HuH-7 (cell line): ENCODE measurements at places on chromosomes 13 and 19.

- DNase-seq = no peak
Observed at GRCh38 chr13:50236898-50237318, 221.7 kb downstream of the KCNRG start.

- DNase-seq = no peak
Observed at GRCh38 chr13:22740264-22740663, 440.5 kb upstream of the SGCG start.

- no peak for DNase-seq
Observed at GRCh38 chr13:62781866-62782265, 1366.2 kb upstream of the PCDH20 start.

- DNase-seq = no peak
Observed at GRCh38 chr13:68007576-68007975, 777.4 kb upstream of the PCDH9 start.

- no peak for DNase-seq
Observed at GRCh38 chr19:41318696-41319499, 8.9 kb downstream of the CCDC97 start.

- no peak for DNase-seq
Observed at GRCh38 chr13:98549006-98549727, 27.7 kb downstream of the STK24 start.

DNA sequence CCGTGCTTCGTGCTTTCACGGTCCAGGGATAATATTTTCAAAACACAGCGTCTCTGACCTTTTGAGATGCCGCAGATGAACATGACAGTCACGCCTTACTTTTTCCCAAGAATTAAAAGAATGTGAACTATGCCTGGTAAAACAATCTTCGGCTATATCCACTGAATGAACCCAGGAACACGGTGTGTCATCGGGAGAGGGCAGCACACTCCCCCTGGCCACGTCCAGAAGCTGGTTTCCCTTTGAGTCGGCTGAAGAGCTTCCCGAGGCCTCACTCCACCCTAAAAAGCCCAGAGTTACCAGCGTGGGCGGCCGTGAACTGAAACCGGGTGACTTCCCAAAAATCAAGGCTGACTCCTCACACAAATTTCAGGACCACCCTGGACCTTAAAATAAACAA lies 22.9 kb upstream of the SHISA2 start:
- no peak for DNase-seq

DNA sequence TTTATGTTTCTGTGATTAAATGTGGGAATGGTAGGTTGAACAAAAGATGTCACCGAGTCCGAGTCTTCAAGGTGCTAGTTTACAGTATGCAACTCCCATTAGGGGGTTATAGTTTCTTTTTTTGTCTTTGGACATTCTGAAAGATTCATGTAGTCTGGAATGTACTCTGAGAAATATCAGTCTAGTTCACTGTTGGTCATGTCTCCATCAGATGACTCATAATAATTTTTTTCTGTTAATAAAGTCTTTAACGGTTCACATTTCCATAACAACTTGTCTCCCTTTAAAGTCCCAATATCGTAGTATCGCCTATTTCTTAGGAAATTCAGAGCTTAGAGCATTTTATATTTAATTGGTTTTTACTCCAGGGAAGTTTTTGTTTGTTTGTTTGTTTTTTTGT lies 13.5 kb upstream of the ESD start:
- DNase-seq = no peak

DNA sequence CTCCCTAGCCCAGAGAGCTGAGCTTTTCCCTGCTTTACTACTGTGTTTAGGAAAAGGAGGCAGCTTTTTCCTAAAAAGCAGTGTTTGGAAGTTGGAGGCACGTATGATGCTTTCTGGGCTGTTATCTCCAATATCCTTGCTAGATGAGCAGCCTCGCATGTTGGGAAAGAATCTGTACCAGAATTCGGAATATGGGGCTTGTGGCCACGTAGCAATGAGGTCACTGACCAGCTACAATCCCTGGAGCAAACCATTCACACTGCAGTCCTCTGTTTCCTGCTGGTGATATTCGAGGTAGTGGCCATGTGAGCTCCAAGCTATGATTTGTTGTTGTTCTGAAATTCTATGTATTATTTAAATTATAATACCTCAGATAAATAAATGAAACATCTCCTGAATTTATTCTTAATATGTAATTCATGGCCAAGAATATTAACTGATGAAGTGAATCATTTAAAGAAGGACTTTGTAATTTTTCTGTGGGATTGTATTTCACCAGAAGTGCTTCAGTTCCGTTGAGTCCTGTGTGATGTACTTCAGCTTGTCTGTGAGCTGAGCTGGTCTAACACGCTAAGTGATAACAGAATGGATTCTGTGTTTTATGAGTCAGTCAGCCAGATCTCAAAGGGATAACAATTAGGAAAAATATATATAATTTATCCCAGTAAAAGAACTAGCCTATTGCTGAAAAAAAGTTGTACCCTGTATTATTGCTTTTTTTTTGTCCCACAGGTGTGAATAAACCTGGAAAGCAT lies 319.5 kb downstream of the SHISA2 start:
- no peak for DNase-seq

GRCh38 chr13:110116072-110116487 lies 190.9 kb downstream of the COL4A1 start:
- DNase-seq = peak; percentile 68

- no peak for DNase-seq
Observed at GRCh38 chr19:16233836-16234551, 36.3 kb downstream of the AP1M1 start.

GRCh38 chr19:33670398-33670797 lies 48.6 kb downstream of the CHST8 start:
- no peak for DNase-seq

GRCh38 chr13:76764429-76764828 lies 121.8 kb downstream of the KCTD12 start:
- no peak for DNase-seq

GRCh38 chr13:26372747-26373146 lies 118.8 kb downstream of the CDK8 start:
- no peak for DNase-seq

DNA sequence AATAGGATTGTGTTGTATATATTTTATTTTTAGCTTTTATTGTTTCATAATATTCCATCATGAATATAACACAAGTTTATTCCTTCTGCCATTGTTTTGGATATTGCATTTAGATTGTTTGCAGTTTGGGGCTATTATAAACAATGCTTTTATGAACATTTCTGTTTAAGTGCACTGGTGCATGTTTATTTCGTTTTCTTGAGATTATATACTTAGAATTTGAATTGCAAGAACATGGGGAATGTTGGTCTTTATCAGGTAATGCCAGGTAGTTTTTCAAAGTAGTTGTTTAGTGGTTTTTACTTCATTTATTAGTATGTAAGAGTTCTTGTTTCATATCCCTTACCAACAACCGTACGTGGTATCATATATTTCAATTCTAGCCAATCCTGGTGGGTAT lies 4.3 kb downstream of the LSM14A start:
- no peak for DNase-seq

GRCh38 chr13:73898276-73898675 lies 235.9 kb downstream of the KLF12 start:
- no peak for DNase-seq

- DNase-seq = no peak
Observed at GRCh38 chr13:48273346-48273745, 30.2 kb upstream of the RB1 start.

DNA sequence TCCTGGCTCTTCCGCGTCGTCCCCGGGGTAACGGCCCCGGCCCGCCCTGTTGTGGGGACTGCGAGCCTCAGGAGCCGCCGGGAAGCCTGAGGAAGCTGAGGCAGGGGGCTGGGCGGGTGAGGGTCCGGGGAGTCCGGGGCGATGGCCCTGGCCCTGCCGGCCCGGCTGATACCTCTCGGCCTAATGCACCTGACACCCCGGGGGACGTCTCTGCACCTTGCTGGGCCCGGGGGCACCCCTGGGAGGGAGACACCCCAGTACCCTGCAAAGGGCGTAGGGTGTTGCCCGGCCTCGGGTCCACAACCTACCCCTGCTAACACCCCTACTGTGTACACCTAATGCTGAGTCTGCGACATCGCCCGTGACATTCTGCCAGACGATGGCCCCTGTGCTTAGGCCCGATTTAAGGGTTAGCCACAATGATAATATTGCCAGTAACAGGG lies 410 bp downstream of the PIN1 start:
- no peak for DNase-seq

GRCh38 chr13:30002577-30002976 lies 152.2 kb upstream of the UBL3 start:
- DNase-seq = no peak

DNA sequence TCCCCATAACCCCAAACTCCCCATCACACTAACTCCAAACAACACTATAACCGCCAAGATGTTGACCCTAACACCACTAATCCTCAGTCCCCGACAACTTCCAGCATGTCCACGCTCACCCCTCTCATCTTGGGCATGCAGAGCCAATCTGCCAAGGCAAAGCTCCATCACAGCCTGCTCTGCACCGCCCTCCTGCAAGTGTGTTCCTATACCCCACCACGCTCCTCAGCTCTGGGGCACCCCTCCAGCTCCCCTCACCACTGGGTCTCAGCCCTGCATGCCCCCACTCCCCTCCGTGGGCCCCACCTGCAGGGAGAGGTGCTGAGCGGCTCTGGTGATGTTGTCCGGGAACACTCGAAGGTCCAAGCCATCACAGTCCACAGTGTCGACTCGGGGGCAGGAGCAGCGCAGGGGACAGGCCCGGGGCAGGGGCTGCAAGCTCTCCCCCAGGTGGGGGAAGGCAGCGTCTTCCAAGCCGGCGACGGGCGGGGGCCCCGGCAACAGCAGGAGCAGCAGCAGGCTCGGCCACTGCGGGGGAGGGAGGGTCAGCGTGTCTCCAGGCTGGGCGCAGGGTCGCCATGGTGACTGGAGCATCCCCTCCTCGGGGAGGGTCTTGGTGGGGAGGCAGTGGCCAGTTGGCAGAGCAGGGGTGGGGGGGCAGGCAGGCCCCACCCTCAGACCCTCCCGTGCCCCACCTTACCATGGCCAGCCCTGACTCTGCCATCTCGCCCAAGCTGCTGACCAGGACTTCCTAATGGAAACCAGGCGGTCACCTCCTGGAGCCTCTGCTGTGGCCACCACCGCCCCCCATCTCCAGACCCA lies 527 bp downstream of the PODNL1 start:
- DNase-seq = no peak

- DNase-seq = no peak
Observed at GRCh38 chr13:91362908-91363307, 15.4 kb downstream of the MIR17HG start.

- DNase-seq = no peak
Observed at GRCh38 chr13:75738841-75739240, 102.7 kb downstream of the LMO7 start.

GRCh38 chr13:85651440-85651839 lies 147.8 kb downstream of the SLITRK6 start:
- DNase-seq = no peak

- DNase-seq = no peak
Observed at GRCh38 chr19:39297931-39298634, 1.9 kb downstream of the IFNL1 start.

DNA sequence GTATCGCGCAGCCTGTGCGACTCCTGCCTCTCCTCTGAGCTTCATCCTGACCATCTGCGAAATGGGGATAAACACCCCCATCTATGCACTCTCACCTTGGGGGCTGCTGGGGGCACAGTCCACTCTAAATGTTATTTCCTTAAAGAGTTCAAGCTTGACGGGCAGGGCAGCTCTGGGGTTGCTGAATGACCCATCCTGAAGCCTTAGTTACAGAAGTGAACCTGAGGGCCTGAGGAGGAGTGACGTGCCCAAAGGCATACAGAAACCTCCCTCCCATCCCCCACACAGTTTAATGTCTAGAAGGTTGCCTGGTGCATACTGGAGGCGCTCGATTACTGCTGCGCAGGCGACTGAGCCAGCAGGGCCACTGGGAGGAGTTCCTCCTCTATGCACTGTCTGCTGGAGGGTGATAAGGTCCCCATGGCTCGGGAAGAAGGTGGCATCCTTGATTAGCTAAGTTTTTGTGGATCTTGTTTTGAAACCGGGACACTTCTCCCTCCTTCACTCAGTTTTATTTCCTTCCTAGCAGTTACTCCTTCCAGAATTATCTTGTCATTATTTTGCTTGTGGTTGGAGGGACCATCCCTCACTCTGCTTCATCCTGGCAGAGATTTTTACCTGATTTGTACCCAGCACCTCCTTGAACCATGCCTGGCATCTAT lies 572 bp upstream of the FKBP8 start:
- peak; percentile 65 for DNase-seq

DNA sequence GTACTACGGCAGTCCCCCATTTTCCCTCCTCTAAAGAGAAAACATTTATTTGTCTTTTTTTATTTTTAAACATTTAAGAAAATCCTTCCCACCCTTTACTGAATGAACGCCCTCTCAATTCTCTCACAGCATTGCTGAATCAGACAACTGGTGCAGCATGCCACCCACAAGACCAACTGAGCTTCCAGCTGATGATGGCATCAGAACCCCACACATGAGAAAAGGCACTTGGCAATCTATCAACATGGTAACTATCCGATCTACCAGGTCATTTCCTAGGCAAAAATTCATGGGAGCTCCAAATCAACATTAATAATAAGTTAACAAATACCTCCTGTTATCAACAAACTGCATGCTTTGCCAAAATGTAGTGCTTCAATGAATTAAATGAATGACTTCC lies 43.1 kb downstream of the LHFPL6 start:
- no peak for DNase-seq

DNA sequence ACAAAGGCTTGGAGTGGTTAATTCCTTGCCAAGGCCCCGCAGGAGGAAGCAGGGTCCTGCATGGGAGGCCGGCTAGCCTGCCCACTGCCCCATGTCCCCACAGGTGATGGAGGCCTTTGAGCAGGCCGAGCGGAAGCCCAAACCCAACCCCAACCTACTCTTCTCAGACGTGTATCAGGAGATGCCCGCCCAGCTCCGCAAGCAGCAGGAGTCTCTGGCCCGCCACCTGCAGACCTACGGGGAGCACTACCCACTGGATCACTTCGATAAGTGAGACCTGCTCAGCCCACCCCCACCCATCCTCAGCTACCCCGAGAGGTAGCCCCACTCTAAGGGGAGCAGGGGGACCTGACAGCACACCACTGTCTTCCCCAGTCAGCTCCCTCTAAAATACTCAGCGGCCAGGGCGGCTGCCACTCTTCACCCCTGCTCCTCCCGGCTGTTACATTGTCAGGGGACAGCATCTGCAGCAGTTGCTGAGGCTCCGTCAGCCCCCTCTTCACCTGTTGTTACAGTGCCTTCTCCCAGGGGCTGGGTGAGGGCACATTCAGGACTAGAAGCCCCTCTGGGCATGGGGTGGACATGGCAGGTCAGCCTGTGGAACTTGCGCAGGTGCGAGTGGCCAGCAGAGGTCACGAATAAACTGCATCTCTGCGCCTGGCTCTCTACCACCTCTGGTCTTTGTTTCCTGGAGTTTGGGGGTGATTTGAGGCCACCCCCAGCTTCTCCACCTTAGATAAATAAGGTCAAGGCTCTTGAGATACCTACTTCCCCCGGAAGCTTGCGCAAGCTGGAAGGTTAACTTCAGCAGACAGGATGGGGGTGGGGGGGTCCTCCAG lies 2.6 kb downstream of the B3GNT8 start:
- no peak for DNase-seq

DNA sequence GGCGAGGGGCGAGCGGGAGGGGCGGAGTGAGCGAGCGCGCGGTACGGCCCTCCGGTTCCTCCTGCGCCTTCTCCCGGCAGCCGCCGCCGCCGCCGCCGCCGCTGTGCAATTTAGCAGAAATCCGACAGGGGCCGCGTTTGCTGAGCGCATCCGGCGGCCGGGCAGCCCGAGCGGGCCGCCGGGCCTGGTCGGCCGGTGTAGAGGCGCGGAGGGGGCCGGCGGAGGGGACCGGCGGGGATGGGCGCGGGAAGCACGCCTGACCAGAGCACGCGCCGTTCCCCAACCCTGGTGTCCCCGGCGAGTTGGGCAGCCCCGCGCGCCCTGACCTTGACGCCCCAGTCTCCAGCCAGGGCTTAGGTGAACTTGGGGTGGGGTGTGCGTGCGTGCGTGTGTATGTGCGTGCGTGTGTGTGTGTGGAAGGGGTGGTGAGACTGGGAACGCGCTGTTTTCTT lies 144.5 kb upstream of the ZNF536 start:
- peak; percentile 83 for DNase-seq
